ENCODE measurements at places on chromosomes 7 and 10.

- no peak for DNase-seq
Observed at GRCh38 chr10:84587789-84588188, 259.4 kb downstream of the CCSER2 start.

DNA sequence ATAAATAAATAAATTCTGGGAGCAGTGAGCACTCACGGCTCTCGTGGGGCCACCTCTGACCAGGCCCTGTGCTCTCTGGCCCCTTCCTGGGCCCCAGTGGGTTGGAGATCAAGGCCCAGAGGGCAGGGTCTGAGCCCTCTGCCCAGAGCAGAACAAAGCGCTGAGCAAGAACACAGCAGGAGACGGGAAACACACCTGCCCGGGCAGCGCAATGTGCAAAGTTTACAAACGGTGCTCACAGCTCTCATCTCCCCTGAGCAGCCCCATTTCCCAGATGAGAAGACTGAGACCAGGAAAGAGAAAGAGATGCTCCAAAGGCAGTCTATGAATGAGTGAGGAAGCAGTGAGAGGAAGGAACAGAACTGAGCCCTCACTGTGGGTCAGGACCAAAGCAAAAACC is 3.0 kb downstream of the METTL27 start:
- no peak for DNase-seq

- DNase-seq = no peak
Observed at GRCh38 chr7:91378131-91378530, 113.9 kb downstream of the FZD1 start.

GRCh38 chr7:30710669-30711068 is 28.4 kb upstream of the CRHR2 start:
- DNase-seq = no peak

GRCh38 chr10:48929413-48929990 is 10.1 kb downstream of the LRRC18 start:
- DNase-seq = no peak

DNA sequence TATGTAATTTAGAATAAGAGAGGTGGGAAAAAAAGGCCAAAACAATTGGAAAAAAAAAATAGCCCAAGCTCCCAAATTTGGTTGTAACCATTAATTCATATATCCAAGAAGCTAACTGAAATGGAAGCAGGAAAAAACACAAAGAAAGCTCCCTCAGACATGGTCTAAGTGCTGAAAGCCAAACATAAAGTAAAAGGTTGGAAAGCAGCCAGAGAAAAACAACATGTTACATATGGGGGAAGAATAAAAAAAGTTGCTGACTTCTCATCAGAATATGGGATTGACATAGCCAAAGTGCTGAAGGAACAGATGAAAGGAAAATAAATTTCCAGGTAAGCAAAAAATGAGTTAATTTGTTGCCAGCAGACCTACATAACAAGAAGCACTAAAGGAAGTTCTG is 40.3 kb downstream of the PDZD8 start:
- no peak for DNase-seq

GRCh38 chr10:91909117-91909677 is at the start of gene FGFBP3:
FGFBP3 (minus strand) TSS chr10:91909486; CDS start chr10:91908969, 517 bp downstream.
- DNase-seq = no peak

- no peak for DNase-seq
Observed at GRCh38 chr10:68075550-68076004, 494 bp upstream of the HERC4 start.

GRCh38 chr7:82665966-82666507 is 222.5 kb upstream of the CACNA2D1 start:
- DNase-seq = no peak

DNA sequence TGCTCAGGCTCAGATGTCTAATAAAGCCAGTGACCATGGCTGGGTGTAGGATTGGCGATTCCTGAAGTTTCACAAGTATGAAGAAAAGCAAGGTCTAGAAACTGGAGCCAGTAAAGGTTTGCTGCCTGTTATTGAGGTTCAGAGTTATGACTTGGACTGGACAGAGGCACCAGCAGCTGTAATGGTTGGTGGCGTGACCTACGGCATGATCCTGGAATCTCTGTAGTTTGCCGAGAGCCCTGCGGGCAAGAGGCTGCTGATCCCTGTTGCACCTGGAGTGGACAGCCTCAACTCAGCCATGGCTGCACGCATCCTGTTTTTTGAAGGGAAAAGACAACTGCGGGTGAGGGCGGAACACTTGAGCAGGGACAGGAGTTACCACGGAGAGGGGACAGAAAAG is 22.4 kb upstream of the SNX13 start:
- no peak for DNase-seq

DNA sequence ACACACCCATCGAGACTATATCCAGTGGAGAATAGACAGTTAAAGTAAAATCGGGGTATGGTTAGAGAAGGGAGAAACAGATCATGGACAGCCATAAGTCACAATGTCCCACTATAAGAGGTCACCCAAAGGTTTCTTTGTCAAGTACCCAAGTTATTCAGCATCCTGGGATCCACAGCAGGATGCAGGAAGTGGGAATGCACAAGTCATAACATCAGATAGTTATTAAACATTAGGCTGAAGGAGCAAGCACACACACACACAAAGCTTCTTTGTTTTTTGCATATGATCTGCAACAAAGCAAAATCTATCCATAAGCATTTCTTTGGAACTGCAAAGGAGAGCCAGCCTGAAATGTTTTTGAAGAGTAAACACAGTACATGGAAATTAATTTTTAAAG is 111.6 kb downstream of the NOC3L start:
- no peak for DNase-seq

All from stimulated activated CD8-positive, alpha-beta memory T cell treated with anti-CD3 and anti-CD28 coated beads, Interleukin-15, amount 100 ng/mL, for 24 hours (primary cell).